ENCODE measurements at places on chromosomes 2 and 18.

DNA sequence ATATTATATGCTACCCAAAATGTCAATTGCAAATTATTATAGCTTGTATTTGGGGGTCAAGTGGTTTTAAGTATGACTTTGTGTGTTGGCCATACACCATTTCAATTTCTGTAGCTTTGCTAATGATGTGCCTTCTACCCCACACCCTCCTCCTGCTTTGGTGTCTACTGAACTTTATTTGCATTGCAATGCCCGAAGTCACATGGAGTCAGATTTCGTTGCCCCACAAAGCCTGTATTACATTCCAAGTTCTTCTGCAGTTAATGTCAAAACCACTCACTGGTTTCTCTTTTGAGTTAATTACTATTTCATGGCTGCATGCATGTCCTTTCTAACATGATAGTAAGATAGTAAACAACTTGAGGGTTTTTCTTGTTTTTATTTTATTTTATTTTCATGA lies 528.9 kb downstream of the RIT2 start:
- H3K27ac ChIP-seq, result no peak overlapping the region
- no peak for DNase-seq
- no peak overlapping the region for H3K4me3 ChIP-seq
- H3K4me1 ChIP-seq, result no peaks in the 10 kb centered on the region

- DNase-seq, result no peak
- H3K27ac ChIP-seq, result no peak overlapping the region
- H3K4me1 ChIP-seq, result no peaks in the 10 kb centered on the region
These were observed 573.5 kb downstream of the DSC3 start for GRCh38 chr18:30469091-30469490.

DNA sequence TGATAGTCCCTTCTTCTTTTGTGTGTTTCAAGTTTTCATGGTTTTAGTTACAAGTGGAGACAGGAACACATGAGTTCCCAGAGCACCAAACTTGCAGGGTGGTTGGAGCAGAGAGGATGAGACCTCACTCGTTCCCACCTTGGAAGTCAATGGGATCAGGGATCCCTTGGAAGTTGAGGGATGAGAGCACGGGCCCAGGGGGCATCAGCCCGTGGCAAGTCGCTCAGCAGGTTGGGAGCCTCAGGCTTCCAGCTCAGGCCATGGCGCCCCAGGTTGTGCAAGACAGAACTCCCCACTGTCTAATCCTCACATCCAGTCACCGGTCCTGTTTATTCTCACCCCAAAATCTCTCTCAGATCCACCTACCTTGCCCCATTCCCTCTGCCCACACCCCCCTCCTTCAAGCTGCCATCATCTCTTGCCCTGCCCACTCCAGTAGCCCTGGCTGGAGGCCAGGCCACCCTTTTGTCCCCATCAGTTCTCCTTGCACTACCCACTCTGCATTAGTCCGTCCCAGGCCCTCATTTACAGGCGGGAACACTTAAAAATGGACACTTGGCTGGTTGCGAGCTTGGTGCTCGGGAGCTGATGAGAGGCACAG lies 37.6 kb upstream of the FOSL2 start:
- H3K27ac ChIP-seq, result no peak overlapping the region
- DNase-seq, result no peak
- no peak overlapping the region for H3K4me3 ChIP-seq
- no peaks in the 10 kb centered on the region for H3K36me3 ChIP-seq
- peaks cover 11% of the 10 kb centered on the region for H3K4me1 ChIP-seq

- DNase-seq, result peak; percentile 21
- H3K27ac ChIP-seq, result no peak overlapping the region
These were observed 43.7 kb upstream of the SEMA4C start for GRCh38 chr2:96913398-96914202.

DNA sequence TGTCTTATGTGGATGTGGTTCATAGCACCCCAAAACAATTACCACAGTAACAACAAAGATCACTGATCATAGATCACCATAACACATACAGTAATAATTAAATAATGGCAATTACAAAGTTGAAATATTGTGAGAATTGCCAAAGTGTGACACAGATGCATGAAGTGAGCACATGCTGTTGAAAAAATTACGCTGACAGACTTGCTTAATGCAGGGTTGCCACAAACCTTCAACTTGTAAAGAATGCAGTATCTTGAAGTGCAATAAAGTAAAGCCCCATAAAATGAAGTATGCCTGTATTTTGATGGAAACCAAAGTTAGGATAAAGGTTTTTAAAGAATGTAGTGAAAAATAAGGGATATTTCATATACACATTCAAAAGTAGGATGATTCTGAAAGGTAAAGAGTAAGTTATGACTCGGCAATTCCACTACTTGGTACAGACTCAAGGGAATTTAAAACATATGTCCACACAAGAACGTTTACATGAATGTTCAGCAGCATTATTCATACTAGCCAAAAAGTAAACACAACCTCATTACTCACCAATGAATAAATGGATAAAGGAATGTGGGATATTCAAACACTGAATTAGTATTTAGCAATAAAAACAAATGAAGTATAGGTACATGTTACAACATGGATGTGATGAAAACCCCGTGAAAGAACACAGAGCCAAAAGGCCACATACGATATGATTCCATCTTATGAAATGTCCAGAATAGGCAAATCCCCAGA lies 61.6 kb downstream of the SCN9A start:
- no peak for DNase-seq
- H3K4me1 ChIP-seq, result no peaks in the 10 kb centered on the region
- no peaks in the 10 kb centered on the region for H3K27me3 ChIP-seq
- H3K27ac ChIP-seq, result no peak overlapping the region

- H3K4me3 ChIP-seq, result no peak overlapping the region
- H3K4me1 ChIP-seq, result no peaks in the 10 kb centered on the region
- H3K27ac ChIP-seq, result no peak overlapping the region
- DNase-seq, result no peak
- H3K36me3 ChIP-seq, result no peaks in the 10 kb centered on the region
- H3K27me3 ChIP-seq, result no peaks in the 10 kb centered on the region
These were observed 381.8 kb upstream of the POU3F3 start for GRCh38 chr2:104472076-104472475.

DNA sequence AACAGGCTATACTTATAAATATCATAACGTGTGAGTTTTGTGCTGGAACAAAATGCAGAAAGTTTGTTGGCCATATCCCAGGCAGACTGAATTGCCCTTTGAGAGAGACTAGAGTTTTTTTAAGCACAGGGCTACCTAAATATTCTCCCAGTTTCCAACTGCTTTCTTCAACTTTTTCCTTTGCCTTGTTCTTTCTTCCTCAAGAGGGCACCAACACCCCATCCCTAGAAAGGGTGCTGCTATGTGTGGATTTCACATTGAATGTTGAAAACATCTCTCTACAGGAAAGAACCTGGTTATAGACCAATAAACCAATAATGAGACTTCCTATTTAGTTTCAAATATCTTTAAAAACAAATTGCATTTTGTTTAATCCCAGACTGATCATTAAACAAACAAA lies 87.9 kb downstream of the ICOS start:
- peaks cover 3% of the 10 kb centered on the region for H3K27me3 ChIP-seq
- H3K4me1 ChIP-seq, result peaks cover 2% of the 10 kb centered on the region
- no peak for DNase-seq
- H3K36me3 ChIP-seq, result no peaks in the 10 kb centered on the region

GRCh38 chr2:73601780-73602179 lies 40.4 kb downstream of the NAT8 start:
- DNase-seq, result no peak
- H3K27me3 ChIP-seq, result no peaks in the 10 kb centered on the region
- peaks cover 38% of the 10 kb centered on the region for H3K36me3 ChIP-seq

DNA sequence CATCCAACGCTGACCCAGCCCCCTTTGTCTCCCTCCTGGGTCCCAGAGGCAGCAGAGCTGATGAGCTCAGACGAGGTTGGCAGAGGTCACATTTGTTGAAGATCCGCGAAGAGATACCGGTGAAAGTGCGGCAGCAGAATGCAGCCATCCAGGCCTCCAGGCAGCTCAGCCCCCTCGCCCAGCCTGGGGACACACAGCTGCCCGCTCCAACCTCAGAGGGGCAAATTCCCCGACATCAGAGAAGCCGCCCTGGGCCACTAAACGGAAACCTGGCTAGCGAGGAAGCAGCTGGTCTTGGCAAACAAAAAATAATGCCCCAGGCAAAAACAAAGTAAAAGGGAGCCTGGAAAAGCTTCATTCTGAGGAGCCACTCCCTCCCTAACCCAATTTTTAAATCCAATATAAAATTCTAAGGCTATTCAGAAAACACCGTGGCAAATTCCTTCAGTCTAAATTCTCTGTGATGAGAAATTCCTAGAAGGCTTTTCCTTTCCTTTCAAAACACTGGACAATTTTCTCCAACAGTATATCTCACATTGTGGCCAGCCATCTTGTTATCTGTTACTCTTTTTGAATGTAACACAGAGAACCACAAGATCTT lies 262.4 kb downstream of the SS18 start:
- no peaks in the 10 kb centered on the region for H3K4me1 ChIP-seq
- no peak overlapping the region for H3K27ac ChIP-seq
- H3K4me3 ChIP-seq, result no peak overlapping the region
- no peaks in the 10 kb centered on the region for H3K36me3 ChIP-seq

DNA sequence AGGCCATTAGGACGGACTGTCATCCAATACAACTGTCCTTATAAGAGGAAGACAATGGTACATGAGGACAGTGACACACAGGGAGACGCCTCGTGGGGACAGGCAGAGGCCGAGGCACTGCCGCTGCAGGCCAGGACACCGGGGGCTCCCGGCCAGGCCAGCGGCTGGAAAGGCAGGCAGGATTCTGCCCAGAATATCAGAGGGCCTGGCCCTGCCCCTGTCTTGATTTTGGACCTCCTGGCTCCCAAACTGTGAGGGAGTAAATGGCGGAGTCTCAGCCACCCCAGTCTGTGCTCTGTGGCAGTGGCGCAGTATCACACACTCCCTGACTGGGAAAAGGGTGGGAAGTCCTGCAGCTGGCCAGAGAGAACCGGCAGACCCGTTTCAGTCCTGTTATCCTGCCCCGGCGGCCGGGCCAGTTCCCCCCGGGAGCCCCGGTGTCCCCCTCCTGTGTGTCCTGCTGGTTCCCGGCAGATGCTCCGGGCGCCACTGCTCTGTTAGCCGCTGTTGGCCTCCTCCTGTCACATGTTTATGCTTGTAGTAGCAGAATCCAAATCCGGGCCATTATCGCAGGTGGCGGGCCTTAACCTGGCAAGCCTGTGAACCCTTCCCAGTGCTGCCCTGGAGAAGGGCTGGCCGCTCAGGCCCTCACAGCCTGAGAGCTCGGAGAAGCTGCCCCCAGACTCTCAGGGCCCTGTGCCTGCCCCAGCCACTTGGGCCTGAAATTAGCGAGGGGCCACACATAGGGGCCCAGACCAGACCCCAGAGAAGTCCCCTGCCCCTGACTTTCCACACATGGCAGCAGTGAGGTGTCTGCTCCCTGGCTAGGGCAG lies 31.4 kb upstream of the TAF1B start:
- H3K4me3 ChIP-seq, result no peak overlapping the region
- H3K4me1 ChIP-seq, result peaks cover 13% of the 10 kb centered on the region
- no peak overlapping the region for H3K27ac ChIP-seq

- no peaks in the 10 kb centered on the region for H3K4me1 ChIP-seq
- H3K27me3 ChIP-seq, result peaks cover 8% of the 10 kb centered on the region
- no peak for DNase-seq
- H3K36me3 ChIP-seq, result no peaks in the 10 kb centered on the region
- H3K27ac ChIP-seq, result no peak overlapping the region
These were observed 128.2 kb upstream of the DNAJC10 start for GRCh38 chr2:182587831-182588230.

- no peaks in the 10 kb centered on the region for H3K4me1 ChIP-seq
- no peak for DNase-seq
- H3K4me3 ChIP-seq, result no peak overlapping the region
- no peak overlapping the region for H3K27ac ChIP-seq
- H3K27me3 ChIP-seq, result peaks cover 2% of the 10 kb centered on the region
- H3K36me3 ChIP-seq, result no peaks in the 10 kb centered on the region
These were observed 175.3 kb upstream of the PID1 start for GRCh38 chr2:229446350-229446749.

- H3K36me3 ChIP-seq, result no peaks in the 10 kb centered on the region
- no peaks in the 10 kb centered on the region for H3K27me3 ChIP-seq
- DNase-seq, result no peak
- H3K4me3 ChIP-seq, result no peak overlapping the region
- no peak overlapping the region for H3K27ac ChIP-seq
These were observed 336.5 kb upstream of the SLC39A10 start for GRCh38 chr2:195320413-195320973.

- H3K27me3 ChIP-seq, result peaks cover 2% of the 10 kb centered on the region
- no peaks in the 10 kb centered on the region for H3K4me1 ChIP-seq
- no peak overlapping the region for H3K27ac ChIP-seq
- DNase-seq, result no peak
These were observed 4.5 kb downstream of the SLC19A3 start for GRCh38 chr2:227713291-227713690.

DNA sequence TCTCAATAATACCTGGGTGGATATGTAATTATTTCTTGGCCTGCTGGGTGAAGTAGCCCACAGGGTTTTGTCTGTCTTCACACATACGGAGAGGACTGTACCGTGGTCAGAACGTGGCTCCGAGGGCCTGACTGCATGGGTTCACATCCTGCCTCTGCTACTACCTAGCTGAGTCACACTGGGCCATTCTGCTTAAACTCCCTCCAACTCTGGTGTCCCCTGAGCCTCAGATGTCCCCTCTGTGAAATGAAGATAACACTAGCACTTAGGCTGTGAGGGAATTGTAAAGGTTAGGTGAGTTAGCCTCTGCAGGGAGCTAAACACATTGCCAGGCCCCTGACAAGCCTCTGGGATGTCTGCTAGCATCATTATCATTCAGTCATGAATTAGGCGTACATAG lies 120.1 kb upstream of the NABP1 start:
- H3K36me3 ChIP-seq, result no peaks in the 10 kb centered on the region
- H3K27me3 ChIP-seq, result peaks cover 9% of the 10 kb centered on the region
- H3K4me3 ChIP-seq, result no peak overlapping the region
- peaks cover 2% of the 10 kb centered on the region for H3K4me1 ChIP-seq
- DNase-seq, result no peak

GRCh38 chr2:10324095-10324832 lies 21.6 kb downstream of the HPCAL1 start:
- H3K36me3 ChIP-seq, result peaks cover 21% of the 10 kb centered on the region
- H3K4me1 ChIP-seq, result peaks cover 57% of the 10 kb centered on the region
- DNase-seq, result no peak
- no peaks in the 10 kb centered on the region for H3K27me3 ChIP-seq
- no peak overlapping the region for H3K4me3 ChIP-seq

GRCh38 chr18:37661478-37661877 lies 95.9 kb upstream of the CELF4 start:
- H3K4me1 ChIP-seq, result no peaks in the 10 kb centered on the region
- H3K36me3 ChIP-seq, result no peaks in the 10 kb centered on the region
- no peak overlapping the region for H3K27ac ChIP-seq
- no peak overlapping the region for H3K4me3 ChIP-seq

- H3K27ac ChIP-seq, result peak overlapping the region; percentile 73
- peak; percentile 17 for DNase-seq
- H3K27me3 ChIP-seq, result no peaks in the 10 kb centered on the region
- H3K36me3 ChIP-seq, result peaks cover 3% of the 10 kb centered on the region
- peaks cover 14% of the 10 kb centered on the region for H3K4me1 ChIP-seq
These were observed 75.8 kb downstream of the ACTR3 start for GRCh38 chr2:113965644-113966043.
